Activated CD8-positive, alpha-beta memory T cell treated with anti-CD3 and anti-CD28 coated beads for 48 hours (primary cell): ENCODE measurements at places on chromosomes 3 and 15.

DNA sequence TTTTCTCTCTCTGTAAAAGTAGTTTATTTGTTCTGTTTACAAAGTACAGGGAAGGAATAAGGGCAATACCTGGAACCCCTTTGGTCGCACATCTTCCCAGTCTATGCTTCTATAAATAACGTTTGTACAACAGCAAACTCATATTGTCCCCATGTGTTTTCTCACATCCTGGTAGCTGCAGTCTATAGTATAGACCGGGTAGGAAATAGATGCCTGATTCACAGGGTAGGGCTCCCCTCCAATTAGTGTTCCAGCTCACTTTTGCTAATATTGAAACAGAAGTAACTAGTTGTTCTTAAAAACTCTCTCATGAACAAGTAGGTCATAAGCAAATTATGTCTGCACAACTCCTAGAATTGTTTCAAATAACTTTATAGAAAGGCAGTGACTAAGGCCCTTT lies 17.7 kb downstream of the ATG7 start:
- DNase-seq: no peak

DNA sequence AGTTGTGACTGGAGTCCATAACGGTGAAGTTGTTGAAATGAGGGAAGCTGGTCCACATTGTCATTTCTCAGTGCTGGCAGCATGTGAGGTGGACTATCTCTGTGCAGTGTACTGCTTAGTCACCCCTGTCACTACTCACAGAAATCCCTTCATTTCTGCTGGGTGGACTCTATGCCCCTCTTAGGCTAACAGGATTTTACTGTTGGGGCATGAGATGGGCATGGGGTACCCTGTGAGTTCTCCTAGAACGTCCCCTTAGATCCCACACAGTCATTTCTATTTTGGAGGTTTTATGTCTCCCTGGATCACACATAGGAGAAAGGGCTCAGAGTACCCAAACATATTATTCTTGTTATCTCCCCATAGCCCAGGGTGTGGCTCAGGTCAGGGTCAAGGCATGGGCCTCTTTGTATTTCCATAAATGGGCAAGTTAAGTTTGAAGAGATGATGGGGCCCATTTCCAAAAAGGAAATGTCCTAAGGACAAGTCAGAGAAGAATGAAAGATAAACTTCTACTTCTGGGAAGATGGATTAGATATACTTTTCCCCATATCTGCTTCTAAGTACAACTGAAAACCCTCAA lies 15.2 kb downstream of the P2RY1 start:
- no peak for DNase-seq

GRCh38 chr3:127182848-127183714 lies 9.8 kb upstream of the PRR23E start:
- no peak for DNase-seq

DNA sequence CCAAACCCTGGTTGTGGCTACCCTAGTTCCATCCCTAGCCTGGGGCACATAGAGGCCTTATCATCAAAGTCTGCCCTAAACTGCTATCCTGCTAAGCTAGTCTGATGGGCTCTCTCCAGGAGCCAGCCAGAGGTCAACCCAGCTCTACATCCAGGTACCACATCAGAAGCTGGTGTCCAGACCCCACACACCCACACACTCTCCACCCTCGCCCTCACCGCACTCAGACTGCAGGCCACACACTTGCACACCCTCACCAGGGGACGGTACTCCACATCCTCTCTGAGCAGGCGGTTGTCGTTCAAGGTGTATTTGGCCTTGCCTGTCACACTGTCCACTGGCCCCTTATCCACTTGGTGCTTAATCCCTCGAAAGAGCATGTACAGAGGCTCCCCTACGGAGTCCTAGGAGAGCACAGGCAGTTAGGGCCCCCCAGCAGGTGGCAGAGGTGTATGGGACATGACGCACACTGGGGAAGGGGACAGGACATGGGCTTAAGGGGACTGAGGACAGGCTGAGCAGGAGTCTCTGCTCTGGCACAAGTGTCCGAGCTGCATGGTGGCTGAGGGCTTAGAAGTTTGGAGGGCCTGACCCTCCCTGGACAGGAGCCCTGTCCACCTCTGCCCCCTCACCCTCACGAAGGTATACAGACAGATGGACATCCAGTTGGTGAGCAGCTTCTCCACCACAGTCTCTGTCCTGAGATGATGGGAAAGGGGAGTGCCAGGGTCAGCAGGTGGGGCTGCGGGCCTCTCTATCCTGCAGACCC lies 18.1 kb downstream of the PLXNB1 start:
- no peak for DNase-seq

GRCh38 chr15:52288051-52288942 lies 7.3 kb downstream of the MYO5C start:
- no peak for DNase-seq

DNA sequence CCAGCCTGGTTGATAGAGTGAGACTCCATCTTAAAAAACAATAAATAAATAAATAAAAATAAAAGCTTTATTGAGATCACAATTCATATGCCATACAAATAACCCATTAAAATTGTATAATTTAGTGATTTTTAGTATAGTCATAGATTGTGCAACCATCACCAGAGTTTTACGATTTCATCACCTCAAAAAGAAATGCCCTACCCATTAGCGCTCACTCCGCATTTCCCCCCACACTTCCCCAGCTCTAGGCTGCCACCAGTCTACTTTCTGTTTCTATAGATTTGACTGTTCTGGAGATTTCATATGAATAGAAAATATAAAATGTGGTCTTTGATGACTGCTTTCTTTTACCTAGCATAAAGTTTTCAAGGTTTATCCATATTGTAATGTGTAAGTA lies 57.0 kb downstream of the ARHGEF26 start:
- no peak for DNase-seq

DNA sequence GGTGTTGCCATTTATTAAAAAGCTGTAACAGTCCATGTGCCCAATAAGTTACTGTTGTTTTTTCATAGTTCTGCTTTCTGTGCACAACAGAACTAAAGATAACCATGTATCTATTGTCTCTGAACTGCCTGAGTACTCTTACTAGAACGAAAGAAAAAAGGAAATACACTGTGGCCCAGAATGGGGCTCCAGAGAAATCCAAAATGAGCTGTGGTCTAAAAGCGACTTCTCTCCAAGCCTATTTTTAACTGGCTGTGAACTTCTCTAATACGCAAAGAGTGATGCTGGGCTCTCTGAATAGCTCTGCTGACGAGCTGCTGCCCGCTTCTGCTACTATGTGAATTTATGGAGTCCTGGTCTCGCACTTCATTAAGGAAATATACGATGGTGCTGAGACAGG lies 56.2 kb upstream of the LPP start:
- DNase-seq: no peak

- DNase-seq: no peak
Observed at GRCh38 chr15:44137750-44138149, 57.3 kb downstream of the FRMD5 start.

DNA sequence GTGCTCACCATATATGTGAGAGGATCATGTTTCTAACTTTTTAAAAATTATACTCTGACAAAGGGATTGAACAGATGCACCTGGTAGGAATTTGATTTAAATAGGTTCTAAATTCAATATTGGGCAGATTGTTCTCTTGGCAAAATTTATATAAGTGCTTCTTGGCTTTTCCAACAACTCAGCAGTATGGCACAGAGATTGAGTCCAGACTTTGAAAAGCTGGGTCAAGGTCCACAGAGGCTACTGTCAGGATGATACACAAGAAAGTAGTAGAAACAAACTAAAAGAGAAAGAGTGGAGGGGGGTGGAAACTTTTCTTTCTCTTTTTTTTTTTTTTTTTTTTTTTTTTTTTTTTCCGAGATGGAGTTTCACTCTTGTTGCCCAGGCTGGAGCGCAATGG lies 203.2 kb upstream of the ADAMTS9 start:
- no peak for DNase-seq

DNA sequence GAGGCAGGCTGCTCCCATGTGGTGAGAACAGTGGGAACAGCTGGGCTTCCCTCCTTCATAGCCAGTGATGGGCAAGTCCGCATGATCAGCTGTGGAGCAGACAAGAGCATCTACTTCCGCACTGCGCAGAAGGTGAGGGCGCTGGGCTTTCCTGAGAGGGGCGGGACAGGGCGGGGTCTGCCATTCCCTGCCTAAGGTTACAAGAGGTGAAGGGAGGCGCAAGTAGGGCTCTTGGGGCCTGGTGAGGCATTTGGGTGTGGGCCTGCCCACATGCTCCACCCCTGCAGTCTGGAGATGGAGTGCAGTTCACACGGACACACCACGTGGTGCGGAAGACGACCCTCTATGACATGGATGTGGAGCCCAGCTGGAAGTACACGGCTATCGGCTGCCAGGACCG lies 10.6 kb upstream of the JMJD7 start:
- DNase-seq: no peak
